Activated CD8-positive, alpha-beta memory T cell treated with anti-CD3 and anti-CD28 coated beads for 4 hours (primary cell): ENCODE measurements at places on chromosomes 5 and 9.

- DNase-seq = no peak
Observed at GRCh38 chr9:86176468-86176867, 77.1 kb upstream of the GOLM1 start.

DNA sequence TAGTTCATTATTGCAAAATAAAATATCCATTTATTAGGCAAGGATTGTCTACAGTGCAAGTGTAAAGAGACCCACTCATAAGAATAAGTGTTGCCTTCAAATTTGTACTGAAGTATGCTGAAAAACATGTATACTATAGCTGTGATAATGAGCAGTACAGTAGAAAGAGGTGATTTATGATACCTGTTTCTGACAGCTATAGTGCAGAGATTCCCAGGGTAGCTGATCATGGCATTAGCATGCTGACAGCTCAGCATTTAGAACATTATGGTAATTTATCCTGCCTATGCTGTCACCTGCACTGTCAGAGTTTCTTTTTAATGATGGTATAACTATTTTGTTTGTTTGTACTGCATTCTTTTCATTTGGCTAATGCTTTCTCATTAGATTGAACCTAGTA lies 177.6 kb upstream of the TLX3 start:
- no peak for DNase-seq

- no peak for DNase-seq
Observed at GRCh38 chr5:40680741-40681362, 1.1 kb downstream of the PTGER4 start.

GRCh38 chr9:78296201-78296892 lies 578 bp upstream of the PSAT1 start:
- DNase-seq = no peak

DNA sequence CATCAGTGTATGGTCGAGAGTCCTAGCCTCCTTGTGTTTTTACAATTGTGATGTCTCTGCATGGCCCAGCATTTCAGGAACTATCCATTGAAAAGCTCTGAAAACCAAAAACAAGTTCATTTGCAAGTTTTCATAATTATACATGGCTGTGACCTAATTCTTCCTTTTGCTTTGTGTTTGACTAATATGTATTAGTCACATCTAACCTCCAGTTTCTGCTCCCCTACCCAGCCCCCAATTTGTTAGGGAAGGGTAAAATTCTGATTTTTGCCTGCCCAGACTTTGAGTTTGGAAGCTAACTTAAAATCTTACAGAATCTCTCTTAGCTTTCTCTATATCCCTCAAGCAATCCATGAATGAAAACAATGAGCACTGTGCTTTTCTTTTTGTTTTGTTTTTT lies 128.2 kb upstream of the SEMA6A start:
- DNase-seq = no peak

DNA sequence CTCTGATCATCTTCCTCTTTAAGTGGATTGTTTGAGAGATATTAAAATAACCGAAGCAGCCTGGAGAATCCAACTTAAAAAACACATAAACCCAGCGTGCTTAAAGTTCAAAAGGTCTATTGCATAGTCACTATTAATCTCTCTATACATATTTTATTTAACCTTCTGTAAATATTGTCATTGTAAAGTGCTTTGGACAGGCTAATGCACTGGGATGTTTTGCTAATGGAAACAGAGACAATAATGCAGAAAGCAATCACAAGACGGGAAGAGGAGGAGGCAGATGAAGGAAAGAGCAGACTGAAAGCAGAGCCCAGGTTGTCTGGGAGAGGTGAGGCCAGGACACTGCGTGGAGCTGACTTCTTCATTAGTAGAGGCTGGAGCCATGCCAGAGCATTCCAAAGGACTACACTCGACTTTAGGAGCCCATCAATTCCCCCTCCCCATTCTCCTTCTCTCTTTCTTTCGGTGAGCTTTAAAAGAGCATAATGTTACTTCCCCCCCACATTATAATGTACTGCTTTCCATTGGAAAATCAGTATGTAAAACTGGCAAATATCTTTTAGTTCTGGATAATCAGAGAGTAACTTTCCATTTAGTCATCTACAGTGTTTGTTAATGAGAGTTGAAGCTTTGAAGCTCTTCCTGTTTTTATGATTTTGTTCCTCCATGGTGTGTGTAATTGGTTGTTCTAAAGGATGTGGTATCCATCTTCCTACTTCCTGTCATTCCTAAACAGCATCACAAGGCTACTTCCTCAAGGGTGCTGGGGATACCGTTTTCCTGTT lies 307.3 kb upstream of the MPDZ start:
- DNase-seq = no peak

DNA sequence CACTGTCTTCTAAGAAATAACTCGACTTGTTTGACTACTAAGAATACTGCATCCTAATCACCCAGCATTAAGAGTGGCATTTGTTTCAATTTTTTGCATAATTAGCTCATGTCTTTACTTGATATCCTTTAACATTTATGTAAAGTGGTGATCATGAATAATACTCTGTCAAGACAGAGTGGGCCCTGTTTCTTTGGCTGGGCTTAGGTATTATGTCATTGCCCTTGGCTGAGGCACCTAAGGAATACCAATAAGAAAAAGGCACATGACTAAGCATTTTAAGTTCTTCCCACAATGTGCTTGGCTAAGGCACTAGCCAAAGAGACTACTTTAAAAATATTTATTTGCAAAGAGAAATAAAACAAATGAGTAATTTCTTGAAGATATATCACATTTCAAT lies 308.1 kb downstream of the CTNND2 start:
- DNase-seq = no peak

DNA sequence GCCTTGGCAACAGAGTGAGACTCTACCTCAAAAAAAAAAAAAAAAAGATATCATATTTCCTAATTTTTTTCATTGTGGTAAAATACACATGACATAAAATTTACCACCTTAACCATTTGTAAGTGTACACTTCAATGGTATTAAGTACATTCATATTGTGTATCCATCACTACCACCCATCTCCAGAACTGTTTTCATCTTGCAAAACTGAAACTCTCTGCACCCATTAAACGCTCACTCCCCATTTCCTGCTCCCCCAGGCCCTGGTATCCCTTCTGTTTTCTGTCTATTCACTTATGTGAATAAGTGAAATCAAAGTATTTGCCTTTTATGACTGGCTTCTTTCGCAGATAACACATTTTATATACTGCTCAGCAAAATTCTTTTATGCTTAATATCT lies 12.8 kb downstream of the LRRC8A start:
- no peak for DNase-seq

GRCh38 chr5:140255460-140256157 lies 47.3 kb downstream of the PFDN1 start:
- DNase-seq = no peak

DNA sequence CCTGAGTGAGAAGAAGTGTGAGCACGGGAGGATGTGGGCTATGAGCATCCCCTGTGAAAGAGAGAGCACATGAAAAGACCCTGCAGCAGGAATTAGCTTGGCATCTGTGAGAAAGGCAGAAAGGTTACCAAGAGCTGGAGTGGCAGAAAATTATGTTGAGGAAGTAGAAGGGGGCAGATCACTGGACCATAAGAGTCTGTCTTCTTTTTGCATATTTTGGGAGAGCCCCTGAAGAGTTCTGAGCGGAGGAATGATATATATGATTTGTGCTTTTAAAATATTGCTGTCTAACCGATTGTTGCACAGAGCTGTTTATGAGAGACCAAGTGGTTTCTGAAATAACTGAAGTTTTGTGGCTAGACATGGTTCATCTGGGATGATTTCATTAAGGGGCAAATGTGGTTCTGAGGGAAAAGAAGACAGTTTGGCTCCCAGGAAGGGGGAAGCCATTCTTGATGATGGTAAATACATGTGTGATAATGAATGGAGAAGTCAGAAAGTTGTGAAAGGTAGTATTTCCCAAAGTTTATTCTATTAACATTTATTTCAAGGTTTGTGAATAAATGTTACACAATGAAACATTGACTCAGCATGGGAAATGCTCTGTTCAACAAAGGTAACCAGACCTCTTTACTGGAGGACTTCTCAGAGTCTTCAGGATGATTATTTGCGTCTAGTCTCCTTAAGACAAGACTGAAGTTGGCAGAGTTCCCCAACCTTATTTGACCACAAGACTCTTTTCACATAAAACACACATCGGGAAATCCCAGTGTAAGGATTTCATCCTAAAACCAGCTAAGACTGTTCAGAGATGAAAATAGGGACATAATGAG lies 31.5 kb upstream of the ADRB2 start:
- no peak for DNase-seq

DNA sequence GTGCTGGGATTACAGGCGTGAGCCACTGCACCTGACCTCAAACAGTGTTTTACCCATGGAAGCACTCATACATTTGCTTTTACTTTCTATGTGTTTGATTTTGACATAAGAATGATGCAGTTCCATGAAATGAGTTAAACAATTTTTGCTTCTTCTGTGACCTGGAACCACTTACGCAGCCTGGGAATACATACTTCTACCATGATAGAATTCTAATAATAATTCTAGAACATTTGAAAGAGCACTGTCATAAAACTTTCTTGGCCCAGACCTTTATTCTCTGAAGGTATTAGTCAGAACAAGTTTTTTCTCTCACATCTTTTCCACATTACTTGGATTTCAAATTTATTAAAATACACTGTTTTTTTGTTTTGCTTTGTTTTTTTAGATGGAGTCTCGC lies 25.3 kb upstream of the COL5A1 start:
- no peak for DNase-seq

DNA sequence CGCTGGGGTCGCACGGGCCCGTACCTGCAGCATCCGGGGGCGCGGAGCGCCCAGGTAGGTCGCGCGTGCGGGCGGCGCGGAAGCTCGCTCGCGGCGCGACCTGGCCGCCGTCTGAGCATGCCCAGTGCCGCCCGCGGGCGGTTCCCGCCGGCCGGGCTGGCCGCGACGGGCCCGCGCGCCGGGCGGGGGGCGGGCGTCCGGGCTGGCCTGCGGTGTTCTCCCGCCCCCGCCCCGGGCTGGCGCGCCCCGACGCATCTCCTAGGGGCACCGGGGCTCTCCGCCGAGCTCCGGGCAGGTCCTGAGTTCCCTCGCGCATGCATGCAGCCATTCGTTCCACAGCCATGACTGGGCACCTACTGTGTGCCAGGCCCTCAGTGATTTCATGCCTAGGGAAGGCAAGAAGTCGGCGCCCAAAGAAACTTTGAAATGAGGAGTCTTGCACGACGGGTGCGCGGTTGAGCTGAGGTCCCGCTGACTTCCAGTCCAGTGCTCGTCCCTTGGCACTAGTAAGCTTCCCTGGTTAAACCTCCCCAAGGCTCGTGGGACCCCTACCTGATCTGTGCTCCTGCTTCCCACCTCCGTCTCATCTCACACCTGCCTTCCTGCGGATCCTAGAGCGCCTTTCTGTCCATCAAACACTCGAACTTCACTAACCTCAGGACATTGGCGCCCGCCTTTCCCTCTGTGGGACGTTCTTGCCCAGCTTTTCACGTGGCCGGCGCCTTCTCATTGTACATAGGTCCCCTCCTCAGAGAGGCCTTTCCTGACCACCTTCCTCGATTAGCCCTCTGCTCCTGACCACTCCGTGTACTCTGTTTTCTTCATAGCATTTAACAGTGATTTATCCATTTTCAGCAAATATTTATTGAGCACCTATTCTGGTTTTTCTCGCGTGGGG lies at the start of gene PTPN3:
TSS of gene PTPN3 (minus strand) at position 113 of the 898 bp plus-strand sequence. CDS start 34,873 bp downstream, outside the sequence.
- no peak for DNase-seq

DNA sequence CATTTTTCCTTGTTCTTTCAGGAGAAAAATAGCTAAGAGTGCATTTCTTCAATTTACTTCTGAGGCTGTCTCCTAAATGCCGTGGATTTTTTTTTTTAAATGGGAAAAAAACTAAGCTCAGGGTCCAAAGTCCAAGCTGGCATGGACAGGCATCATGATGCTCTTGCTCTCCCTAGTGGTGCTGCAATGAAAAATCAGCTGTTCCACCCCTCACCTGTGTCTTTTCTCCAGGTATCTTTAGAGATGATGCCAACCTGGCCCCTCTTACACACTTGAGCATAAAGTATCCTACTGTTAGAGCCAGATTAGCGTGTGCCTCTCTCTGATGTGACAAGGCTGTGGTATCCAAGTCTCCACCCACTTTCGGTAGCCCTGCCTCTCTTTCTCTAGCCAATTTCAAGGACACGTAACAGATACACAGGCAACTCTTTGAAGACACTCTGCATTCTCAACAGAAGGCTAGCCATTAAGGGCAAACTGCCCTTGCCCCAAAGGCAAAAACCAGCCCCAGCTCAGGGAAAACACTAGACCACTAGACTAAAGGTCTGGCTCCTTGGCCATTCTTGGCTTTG lies 208.8 kb downstream of the SAXO1 start:
- no peak for DNase-seq

DNA sequence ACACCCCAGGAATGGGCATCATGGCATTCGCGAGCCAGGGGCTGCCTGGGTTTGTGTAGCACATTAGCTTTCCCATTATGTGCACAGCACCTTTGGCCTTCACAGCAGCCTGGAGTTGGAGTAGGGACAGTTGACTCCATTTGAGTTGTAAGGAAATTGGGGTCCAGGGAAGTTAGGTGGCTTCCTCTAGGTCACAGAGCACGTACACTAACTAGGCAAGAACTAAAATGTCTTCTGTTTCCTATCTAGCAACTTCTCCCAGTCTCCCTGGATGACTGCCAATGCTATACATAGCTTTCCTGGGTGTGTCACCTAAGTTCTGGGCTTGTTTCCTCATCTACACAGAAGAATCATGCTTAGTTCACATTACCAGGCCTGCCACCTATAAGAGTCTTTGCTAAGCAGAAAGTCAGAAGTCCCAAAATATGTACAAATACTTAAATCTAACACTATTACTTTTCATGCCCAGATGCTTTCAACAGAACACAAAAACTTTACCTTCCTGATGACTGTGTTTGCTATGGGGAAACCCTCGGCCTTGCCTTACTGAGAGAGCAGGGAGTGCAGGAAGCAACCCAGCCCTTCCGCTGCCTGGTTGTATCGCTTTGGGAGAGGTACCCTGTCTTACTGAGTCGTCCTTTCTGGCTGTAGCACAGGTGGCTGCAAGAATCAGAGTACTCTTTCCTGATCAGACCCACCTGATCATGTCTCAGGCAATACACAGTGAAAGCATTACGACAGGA lies 12.0 kb downstream of the MACROH2A1 start:
- no peak for DNase-seq

- DNase-seq = no peak
Observed at GRCh38 chr9:109310486-109310901, 10.4 kb downstream of the EPB41L4B start.

GRCh38 chr5:36573438-36573837 lies 33.0 kb upstream of the SLC1A3 start:
- DNase-seq = no peak

- DNase-seq = no peak
Observed at GRCh38 chr9:137256362-137256761, 1.2 kb downstream of the NELFB start.

GRCh38 chr5:133147815-133148567 lies 96.2 kb downstream of the HSPA4 start:
- DNase-seq = no peak
